ENCODE measurements at places on chromosomes 3 and 15. TPM values are rescaled to one million over a fixed set of nuclear protein-coding genes. Genes with fewer than 3 reads are reported as not detected.

Gene TUSC7
- not detected for total RNA-seq

Gene CELF6
- not detected for total RNA-seq

Gene ZMYND10
- 1.1 TPM for total RNA-seq

Gene CNTN3
- 0.56 TPM for total RNA-seq

Gene ROPN1
- not detected for total RNA-seq

Gene SLC22A13
- 0.07 TPM for total RNA-seq

Gene CSPG5
- total RNA-seq, result not detected

Data from airway epithelial cell (primary cell).